ENCODE measurements at places on chromosomes 12 and 14.

DNA sequence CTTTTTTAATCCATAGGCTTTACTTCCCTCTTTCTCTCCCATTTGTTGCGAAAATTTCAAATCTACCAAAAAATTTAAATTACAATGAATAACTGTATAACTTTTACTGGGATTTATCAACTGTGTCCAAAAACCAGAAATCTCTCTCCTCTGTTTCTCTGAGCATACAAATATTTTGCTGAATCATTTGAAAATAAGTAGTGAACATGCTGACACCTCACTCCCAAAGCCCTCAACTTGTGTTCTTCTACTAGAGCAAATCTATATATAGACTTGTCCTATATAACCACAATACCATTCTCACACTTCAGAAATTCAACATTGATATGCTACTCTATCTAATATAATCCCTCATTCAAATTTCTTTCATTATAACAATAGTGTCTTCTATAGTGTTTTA lies 53.1 kb downstream of the SLCO1C1 start:
- DNase-seq, result no peak

DNA sequence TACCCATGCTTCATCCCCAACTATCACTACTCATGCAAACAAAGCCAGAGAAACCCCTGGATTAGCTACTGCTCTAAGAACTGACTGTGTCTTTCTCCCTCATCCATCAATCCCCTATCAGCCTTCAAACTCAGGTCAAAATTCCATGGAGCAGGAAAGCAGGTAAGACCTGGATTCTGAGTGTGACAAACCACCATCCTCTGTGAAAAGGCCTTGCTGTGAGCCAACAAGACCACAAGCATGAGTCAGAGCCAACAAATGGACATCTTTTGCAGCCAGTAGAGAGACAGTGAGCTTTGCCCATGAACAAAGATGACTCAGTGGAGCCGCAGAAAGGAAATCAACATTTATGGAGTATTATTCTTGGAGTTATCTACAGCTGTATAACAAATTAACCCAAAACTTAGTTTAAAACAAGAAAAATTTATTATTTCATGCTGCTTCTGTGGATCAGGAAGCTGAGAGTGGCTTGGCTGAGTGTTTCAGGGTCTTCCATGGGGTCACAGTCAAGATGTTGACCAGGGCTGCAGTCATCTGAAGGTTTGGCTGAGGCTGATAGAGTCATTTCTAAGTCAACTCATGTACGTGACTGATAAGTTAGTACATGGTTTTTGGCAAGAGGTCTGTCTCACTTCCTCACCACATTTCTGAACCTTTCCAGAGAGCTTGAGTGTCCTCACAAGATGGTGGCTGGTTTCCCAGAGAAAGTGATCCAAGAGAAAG lies 61.1 kb downstream of the PITPNM2 start:
- DNase-seq, result no peak

- DNase-seq, result no peak
Measured at GRCh38 chr12:20211981-20212421, 156.3 kb upstream of the PDE3A start.

DNA sequence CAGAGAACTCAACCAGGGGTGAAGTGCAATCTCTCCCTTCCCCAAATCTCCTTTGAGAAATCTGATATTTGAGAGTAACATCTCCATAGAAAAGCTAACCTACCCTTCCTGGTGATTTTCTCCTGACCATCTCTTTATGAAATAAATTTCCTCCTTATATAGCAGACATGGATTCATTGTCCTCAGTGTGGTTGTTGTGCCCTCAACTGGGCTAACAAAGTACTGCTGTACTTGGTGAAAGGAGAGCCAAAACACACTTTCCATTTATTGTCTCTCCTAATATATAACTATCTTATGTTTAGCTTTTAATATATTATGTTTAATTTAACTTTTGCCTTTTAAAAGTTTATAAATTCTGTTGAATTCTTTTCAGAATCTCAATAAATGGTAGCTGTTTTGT lies 65.1 kb upstream of the SLCO1B1 start:
- DNase-seq, result no peak

- no peak for DNase-seq
Measured at GRCh38 chr14:50023671-50024490, 92.5 kb downstream of the VCPKMT start.

- no peak for DNase-seq
Measured at GRCh38 chr12:111886662-111887545, 44.9 kb downstream of the MAPKAPK5 start.

DNA sequence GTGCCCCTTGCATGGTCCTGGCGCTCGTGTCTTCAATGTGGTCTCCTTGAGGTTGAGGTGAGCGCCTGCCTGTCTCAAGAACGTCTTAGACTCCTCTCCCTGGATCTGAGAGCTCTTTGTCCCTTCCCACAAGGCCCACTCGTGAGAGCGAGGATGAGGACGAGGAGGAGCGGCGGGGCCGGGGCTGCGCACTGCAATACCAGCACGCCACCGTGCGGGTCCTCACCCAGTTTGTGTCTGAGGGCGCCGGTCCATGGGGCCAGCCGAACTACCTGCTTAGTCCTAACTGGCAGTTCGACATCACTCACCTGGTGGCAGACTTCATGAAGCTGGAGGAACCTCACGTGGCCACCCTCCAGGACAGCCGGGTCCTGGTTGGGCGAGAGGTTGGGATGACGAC lies 128.1 kb downstream of the SLC15A4 start:
- DNase-seq, result no peak

DNA sequence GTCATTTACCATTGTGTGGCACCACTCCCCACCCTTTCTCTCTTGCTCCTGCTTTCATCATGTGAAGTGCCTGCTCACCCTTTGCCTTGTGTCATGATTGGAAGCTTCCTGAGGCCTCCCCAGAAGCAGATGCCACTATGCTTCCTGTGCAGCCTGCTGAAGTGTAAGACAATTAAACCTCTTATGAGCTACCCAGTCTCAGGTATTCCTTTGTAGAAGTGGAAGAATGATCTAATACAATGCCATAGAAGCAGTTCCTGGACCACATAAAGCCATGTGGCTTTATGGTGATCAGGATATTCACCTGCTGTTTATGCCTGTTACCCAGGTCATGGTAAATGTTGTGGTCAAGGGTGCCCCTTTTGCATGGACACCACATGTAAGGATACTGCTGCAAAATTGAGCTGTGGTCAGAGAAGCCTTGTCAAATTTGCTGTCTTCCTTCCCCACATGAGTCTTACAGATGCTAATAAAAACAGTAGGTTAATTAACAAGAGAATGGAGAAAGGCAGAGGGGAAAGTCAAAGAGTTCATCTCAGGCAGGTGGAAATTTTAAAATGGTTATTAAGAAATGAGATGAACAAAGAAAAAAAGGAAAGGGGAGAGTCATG lies 112.8 kb upstream of the IFNG-AS1 start:
- DNase-seq, result no peak

DNA sequence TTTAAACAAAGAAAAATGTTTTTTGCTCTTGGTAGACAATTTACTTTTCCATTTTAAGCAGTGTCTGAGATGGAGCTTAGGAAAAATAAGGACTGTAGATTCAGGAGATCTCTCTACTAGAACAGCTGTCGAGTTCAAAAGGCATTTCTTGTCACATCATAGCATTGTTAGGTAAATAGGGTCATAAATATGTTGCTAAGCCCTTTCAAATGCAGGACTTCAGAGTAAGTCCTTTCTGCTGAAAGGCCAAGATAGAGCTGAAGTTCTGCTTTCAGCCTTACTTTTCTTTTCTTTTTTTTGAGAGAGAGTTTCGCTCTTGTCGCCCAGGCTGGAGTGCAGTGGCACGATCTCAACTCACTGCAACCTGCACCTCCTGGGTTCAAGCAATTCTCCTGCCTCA lies 98.2 kb downstream of the SYNE2 start:
- no peak for DNase-seq

- DNase-seq, result no peak
Measured at GRCh38 chr14:89166633-89167032, 250.4 kb downstream of the FOXN3 start.

- DNase-seq, result no peak
Measured at GRCh38 chr14:105840266-105841021, 314.1 kb downstream of the TMEM121 start.

All from activated T-helper 1 cell treated with anti-CD3 and anti-CD28 coated beads, Interleukin-2, amount 50 U/mL, for 16 hours (primary cell).